ENCODE measurements at places on chromosomes 4 and X.

DNA sequence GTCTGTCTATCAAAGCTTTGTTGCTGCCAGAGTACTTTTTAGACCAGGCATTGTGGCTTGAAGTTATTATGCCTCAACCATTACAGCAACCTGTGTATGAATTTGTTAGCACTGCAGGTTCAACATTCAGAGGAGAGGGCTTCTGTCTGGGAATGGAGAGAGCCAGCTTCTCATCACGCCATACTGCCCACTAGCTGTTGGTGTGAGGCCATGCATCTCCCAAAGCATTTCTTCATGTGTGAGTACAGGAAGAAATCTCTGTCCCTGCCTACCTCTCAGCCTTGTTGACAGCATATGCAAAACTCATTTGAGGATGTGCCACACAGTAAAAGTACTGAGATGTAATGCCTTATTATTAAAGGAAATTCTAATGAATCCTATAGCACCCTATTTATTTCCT lies 76.9 kb upstream of the PPARGC1A start:
- DNase-seq: no peak

DNA sequence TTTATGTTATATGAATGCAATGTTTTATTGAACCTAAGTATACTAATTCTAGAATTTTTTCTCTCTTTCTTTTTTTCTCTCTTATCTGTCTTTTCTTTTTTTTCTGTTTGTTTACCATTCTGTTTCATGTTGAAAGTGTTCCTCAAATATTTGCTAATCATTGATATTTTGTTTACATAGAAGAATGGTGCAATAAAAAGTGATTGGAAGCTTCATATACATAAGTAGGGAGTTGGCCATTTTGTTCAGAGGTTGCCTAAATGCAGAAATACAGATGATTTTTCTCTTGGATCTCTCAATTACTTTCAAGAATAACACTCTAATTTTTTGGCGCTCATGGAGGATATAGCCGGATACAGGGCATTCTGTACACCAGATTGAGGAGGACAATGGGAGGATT lies 5.7 kb upstream of the SERTM2 start:
- no peak for DNase-seq

- no peak for DNase-seq
These were observed 4.0 kb downstream of the TMEM164 start for GRCh38 chrX:110006821-110007375.

- no peak for DNase-seq
These were observed 41.3 kb upstream of the ASMTL start for GRCh38 chrX:1493877-1494510.

GRCh38 chr4:99062120-99062519 lies 26.5 kb downstream of the ADH5 start:
- DNase-seq: no peak
